ENCODE measurements at places on chromosomes 12 and 14. TPM values are rescaled to one million over a fixed set of nuclear protein-coding genes. Genes with fewer than 3 reads are reported as not detected.

SRGAP1 gene
- total RNA-seq, result 9.6 TPM

TSPAN9 gene
- 5.1 TPM for total RNA-seq

DLK1 gene
- not detected for total RNA-seq

RDH5 gene
- 1.0 TPM for total RNA-seq

AVPR1A gene
- not detected for total RNA-seq

BICDL1 gene
- 46.9 TPM for total RNA-seq

KLRF1 gene
- total RNA-seq, result 0.21 TPM

DDX11 gene
- 14.2 TPM for total RNA-seq

PAH gene
- total RNA-seq, result not detected

INHBC gene
- total RNA-seq, result not detected

LALBA gene
- total RNA-seq, result not detected

XRCC3 gene
- 8.2 TPM for total RNA-seq

KLRK1 gene
- not detected for total RNA-seq

SGPP1 gene
- 55.7 TPM for total RNA-seq

TAS2R42 gene
- total RNA-seq, result not detected

OTX2 gene
- total RNA-seq, result 0.68 TPM

RNASE2 gene
- not detected for total RNA-seq

SYCP3 gene
- under 0.01 TPM for total RNA-seq

TAS2R8 gene
- total RNA-seq, result not detected

EPYC gene
- not detected for total RNA-seq

CIPC gene
- total RNA-seq, result 23.0 TPM

SLC15A4 gene
- total RNA-seq, result 52.3 TPM

PLEKHD1 gene
- 0.07 TPM for total RNA-seq

ARF3 gene
- total RNA-seq, result 46.3 TPM

ATP23 gene
- total RNA-seq, result 6.5 TPM

RBP5 gene
- not detected for total RNA-seq

BATF gene
- 9.6 TPM for total RNA-seq

GDF3 gene
- not detected for total RNA-seq

FNTB gene
- total RNA-seq, result 6.5 TPM

ARHGAP9 gene
- total RNA-seq, result not detected

LMO3 gene
- 0.34 TPM for total RNA-seq

IL22 gene
- total RNA-seq, result not detected

PLCZ1 gene
- total RNA-seq, result not detected

PWP1 gene
- 53.0 TPM for total RNA-seq

TEX52 gene
- total RNA-seq, result not detected

NOVA1 gene
- not detected for total RNA-seq

TSPAN19 gene
- not detected for total RNA-seq

STAB2 gene
- total RNA-seq, result not detected

HOXC6 gene
- total RNA-seq, result not detected

AMHR2 gene
- total RNA-seq, result not detected

POTEG gene
- total RNA-seq, result not detected

C12orf50 gene
- under 0.01 TPM for total RNA-seq

IQSEC3 gene
- total RNA-seq, result under 0.01 TPM

PZP gene
- total RNA-seq, result not detected

SCN8A gene
- total RNA-seq, result 0.64 TPM

TRPV4 gene
- 3.6 TPM for total RNA-seq

ENDOU gene
- total RNA-seq, result not detected

TOMM20L gene
- total RNA-seq, result not detected

XPOT gene
- total RNA-seq, result 282 TPM

SSTR1 gene
- not detected for total RNA-seq

Measured in nasal cavity respiratory epithelium epithelial cell of viscerocranial mucosa (primary cell).